ENCODE measurements at places on chromosomes 11 and 22. TPM values are rescaled to one million over a fixed set of nuclear protein-coding genes. Genes with fewer than 3 reads are reported as not detected.

The TUB gene
- 0.10 TPM for total RNA-seq

The DHCR7 gene
- total RNA-seq, result 24.1 TPM

The MPEG1 gene
- not detected for total RNA-seq

The RAG1 gene
- total RNA-seq, result 0.48 TPM

The HBG1 gene
- total RNA-seq, result not detected

The CBLIF gene
- not detected for total RNA-seq

The MPPED2 gene
- total RNA-seq, result not detected

The PRG3 gene
- not detected for total RNA-seq

All from RPMI7951 (cell line).